ENCODE measurements at places on chromosomes 13 and 19.

- no peak for DNase-seq
Observed at GRCh38 chr19:50361290-50362029, 4.0 kb downstream of the NAPSA start.

- no peak for DNase-seq
Observed at GRCh38 chr13:50494138-50494537, 349.4 kb downstream of the DLEU7 start.

GRCh38 chr19:2455851-2456570, 748 bp downstream of the LMNB2 start:
- no peak for DNase-seq

GRCh38 chr13:86918682-86919081, 752.5 kb upstream of the SLITRK5 start:
- DNase-seq: no peak

DNA sequence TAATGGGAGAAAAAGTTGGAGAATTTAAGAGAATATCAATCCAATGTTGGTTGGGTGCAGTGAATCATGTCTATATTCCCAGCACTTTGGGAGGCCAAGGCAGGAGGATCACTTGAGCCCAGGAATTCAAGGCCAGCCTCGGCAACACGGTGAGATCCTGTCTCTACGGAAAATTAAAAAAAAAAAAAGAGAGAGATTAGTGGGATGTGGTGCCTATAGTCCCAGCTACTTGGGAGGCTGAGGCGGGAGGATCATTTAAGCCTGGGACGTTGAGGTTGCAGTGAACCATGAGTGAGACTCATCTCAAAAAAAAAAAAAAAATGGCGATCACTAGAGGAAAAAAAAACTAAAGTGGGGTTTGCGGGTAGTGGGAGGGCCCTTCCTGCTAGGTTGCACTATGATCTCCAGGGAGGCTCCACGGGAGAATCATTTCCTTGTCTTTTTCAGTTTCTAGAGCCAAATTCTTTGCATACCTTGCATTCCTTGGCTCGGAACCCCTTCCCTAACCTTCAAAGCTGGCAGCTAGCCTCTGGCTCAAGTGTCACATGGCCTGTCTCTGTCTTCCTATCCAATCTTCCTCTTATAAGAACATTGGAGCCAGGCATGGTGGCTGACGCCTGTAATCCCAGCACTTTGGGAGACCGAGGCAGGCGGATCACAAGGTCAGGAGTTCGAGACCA, 5.8 kb upstream of the ERCC2 start:
- DNase-seq: peak; percentile 100
